ENCODE measurements at places on chromosomes 4 and X.

DNA sequence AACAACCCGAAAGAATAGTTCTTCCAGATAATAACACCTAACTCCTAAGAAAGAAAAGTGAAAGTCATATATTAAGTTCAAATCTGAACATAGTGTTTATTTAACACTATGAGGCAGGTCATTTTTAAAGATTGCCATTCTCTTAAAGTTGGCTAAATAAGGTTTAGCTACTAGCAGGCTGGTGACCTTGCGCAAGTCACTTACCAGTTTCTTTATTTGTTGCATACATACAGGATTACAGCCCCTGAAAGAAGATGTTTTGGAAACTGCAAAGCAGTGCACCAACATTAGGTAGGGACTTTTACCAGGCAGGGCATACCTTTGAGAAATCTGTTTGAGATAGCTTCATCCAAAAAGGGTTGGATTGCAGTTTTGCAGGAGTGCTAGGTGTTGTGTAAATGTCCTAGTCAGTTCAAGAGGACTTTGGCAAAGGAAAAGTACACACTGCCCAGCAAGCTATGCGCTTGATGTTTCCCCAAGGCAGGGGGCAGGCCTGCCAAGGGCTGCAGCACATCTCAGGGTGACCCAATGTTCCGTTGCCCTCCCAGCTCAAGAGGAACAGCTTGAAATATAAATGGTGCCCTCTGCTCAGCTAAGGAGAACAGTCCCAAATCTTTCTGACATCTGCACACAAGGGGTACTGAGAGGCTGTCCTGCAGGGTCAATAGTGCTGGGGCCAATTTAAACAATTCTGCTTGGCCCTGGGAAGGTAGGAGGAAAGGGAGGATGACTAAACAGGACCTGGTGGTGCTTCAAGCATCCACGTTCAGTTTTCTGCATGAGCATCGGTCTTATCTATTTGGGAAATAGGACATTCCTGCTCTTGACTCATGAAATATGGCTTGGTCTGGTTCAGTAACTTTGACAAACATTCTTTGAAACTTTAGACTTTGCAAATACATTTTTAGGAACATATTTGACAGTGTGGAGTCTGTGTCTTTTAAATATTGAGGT is 130.8 kb downstream of the COL4A6 start:
- no peak for DNase-seq

- no peak for DNase-seq
These were observed 32.8 kb downstream of the CEP44 start for GRCh38 chr4:174316546-174316945.

- no peak for DNase-seq
These were observed 106.3 kb downstream of the ENPP6 start for GRCh38 chr4:184111233-184111832.

- DNase-seq = no peak
These were observed 54.4 kb upstream of the CLNK start for GRCh38 chr4:10738826-10739489.

DNA sequence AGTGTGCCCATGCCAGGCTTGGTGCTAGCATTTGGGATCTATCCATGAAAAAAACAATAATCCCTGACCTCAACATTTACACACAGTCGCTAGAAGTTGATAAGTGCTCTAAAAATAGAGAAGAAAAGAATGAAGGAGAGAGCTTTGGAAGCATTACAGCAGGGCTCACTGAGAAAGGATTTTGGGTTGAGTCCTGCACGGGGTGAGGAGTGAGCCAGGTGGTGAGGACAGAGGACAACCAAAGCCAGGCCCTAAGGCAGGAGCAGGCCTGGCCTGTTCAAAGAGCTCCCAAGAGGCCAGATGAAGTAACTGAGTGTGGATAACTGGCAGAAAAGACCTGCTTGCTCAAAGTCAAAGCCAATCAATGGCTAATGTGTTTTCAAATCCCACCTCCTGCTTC is 20.7 kb upstream of the PROM1 start:
- DNase-seq = no peak

DNA sequence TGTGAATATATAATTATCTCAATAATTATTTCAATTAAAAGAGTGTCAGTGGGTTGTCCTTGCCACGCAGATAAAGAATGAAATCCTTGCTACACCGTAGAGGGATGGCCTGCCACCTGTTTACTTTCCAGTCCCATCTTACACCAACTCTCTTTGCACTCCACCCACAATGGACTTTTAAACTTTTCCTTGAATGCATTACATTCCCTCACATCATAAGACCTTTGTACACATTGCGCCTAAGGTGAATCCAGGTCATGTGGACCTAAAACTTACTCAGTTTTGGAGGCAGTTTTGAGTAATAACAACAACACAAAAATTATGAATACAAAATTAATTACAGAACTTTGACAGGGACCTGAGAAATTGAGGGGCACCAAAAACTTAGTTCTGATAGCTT is 78.7 kb upstream of the PDE5A start:
- DNase-seq = no peak

- DNase-seq = no peak
These were observed 63.2 kb upstream of the WWC2 start for GRCh38 chr4:183035726-183036415.

DNA sequence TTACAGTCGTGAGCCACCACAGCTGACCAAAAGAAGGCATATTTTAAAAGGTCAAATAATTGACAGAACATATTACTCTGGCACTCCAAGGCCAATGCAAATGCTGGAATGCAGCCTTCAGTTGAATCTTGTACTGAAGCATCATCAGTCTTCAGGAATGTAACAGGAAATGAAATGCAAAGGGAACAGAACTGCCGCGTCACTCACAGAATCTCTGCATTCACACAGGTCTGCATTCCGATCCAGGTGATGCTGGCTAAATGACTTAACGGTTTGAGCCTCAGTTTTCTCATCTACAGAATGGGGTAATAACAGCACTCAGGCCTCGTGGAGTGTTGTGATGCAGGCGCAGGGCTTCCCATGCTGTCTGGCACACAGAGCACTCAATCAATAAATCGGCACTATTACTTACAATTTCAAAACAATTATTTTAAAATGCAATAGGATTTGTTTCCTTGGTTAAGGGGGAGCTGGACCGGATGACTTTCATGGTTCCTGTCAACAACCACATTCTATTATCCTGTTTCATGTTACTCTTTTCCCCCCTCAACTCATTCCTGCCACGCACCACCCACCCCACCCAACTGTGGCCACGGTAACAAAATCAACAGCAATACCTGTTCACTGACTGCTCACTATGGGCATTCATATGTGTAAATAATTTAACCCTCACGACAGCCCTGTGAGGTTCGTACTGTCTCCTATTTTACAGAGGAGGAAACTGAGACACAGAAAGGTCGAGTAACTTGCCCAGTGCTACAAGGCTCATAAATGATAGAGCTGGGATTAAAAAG is 32.4 kb downstream of the IGFBP7 start:
- DNase-seq = no peak

Data from fibroblast of villous mesenchyme (primary cell).